ENCODE measurements at places on chromosomes 4 and X.
A peak's percentile ranks its signal among the peaks of the same experiment; 100 is the strongest.

DNA sequence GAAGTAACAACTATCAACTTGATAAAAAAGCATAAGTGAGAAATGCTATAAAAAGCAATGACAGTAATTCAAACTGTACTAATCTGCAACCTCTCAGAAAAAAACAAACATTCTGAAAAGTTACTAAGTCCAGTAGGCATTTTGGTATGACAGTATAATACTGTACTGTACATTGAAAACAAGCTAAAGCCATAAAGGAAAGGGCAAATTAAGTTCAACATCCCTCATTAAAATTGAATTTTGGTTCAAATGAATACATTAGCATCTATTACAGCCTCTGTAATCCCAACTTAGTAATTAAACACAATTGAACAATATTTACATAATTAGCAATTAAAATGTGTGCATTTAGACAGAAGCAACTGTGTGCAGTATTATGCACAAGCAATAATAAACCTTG lies 53.7 kb downstream of the C4orf46 start:
- no peak for DNase-seq

DNA sequence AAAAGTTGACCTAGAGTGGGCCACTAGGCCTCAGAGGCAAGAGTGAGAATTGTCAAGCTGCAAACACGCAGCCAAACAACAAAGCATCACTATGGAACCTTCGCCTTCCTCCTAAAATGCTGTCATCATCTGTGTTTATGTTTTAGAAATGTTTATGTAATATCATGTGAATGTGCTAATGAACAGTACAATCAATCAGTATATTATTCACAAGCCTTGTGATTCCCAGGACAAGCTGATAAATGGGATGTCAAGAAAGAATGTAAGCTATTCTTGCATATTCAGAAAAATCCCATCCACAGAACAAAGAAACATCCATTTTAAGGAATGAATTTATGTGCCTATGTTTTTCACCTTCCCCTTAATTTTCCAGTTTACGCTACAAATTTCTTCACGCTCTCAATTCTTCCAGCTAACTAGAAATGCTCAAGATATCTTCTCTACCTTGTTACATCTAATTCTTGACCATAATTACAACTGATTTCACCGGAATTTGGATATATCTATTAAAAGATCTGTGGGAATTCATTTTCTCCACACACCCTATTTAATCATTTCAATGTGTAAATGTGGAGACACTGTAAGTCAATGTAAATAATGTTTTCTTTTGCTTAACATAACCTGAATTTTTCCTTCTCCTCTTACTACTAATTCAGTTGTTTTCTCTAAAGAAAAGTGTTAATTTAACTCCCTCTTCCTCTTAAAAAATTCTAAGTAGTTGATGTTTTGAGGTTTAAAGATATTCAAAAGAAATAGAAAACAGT lies 65.5 kb downstream of the LEF1 start:
- no peak for DNase-seq

DNA sequence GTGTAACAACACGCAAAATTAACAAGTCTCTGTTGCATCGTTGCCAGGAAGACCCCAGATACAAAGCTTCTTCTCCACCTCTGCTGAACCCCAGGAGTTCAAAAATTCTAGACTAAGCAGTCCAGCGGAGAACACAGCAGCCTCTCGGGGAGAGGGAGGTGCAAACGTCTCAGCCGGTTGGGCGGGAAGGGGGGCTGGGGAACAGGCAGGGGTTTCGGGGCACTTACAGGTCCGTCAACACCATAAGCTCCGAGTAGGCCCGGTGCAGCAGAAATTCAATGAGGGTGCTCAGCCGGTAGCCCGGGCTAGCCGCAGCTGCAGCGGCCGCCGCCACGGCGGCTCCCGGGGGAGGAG lies 394 bp downstream of the MED14 start:
- DNase-seq = peak; percentile 24

DNA sequence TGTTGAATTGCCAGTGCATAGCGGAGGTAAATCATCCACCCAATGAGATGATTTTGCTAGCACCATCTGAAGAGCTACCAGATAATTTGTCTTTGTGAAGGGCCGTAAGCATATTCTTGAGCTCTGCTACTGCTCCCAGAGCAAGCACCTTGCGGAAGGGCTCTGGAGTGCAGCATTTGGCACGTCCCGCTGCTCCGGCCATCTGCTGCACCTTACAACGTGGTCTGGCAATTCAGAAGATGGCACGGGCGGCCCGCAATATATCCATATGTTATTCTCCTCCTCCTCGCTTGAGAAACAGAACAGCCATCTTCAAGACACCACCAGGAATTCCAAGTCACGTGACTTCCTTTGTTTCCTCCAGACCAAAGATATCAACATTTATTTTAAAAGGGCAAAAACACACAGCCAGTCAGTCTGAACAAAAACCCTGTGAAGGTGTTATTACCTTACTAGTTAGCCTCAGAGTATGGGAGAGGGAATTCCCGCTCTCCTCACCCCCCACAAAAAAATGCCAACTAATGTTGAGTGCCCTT lies 1095.7 kb upstream of the TENM3 start:
- no peak for DNase-seq

DNA sequence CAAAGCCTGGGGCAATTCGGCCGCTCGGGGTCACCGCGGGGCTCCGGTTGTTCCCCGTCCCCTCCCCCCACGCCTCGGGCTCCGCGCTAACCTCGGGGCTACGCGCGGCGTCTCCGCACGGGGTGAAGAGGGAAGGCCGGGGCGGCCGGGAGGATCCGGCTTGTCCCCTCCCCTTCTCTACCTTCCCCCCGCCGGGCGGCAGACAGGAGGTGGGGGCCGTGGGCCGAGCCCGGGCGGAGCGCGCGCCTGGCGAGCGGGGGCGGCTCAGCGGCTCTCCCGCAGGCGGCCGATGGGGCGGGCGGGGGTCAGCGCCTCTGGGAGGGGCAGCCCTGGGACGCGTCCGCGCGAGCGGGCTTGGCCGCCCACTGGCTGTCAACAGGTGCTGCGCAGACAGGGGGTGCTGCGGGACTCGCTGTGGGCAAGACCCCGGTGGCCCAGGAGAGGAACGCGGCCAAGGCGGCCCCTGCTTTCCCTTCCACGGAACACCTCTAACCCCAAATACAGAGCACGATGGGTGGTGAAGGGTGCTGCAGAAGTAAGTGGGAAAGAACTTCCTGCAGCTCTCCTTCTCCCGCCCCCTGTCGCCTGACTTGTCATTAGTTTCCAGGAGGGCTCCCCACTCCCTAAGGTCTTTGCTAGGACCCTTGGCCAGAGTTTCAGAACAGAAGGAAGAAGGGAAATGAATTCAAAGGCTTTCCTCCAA lies at the start of gene PDGFC:
TSS of gene PDGFC (minus strand) at position 124 of the 703 bp plus-strand sequence. CDS start 896 bp downstream, outside the sequence.
- DNase-seq = peak; percentile 80

DNA sequence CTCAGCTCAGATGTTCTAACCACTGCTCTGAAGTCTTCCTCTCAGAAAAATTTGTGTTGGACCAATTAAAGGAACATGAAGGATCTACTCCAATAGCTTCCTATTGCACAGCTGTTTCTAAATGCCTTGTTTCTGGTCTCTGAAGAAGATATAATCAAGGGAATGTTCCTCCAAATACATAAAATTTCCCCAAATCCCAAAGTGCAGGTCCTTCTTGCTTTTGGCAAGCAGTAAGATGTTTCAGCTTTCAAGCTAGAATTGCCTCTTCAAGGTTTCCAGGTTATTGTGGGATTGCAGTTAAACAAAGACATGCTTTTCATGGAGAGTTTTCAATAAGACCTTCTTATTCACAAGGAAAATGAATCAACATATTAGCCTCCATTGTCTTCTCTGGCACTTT lies 574.5 kb upstream of the SLIT2 start:
- no peak for DNase-seq

GRCh38 chr4:180060159-180060889 lies 2182.9 kb upstream of the TENM3 start:
- DNase-seq = no peak

GRCh38 chrX:43140582-43140981 lies 362.6 kb upstream of the PPP1R2C start:
- no peak for DNase-seq

- no peak for DNase-seq
These were observed 932 bp upstream of the SHISA3 start for GRCh38 chr4:42396361-42396751.

GRCh38 chrX:30622361-30622760 lies 30.9 kb upstream of the GK start:
- DNase-seq = no peak

- no peak for DNase-seq
These were observed 19.6 kb upstream of the NKRF start for GRCh38 chrX:119625843-119626242.

GRCh38 chr4:144723471-144723870 lies 77.5 kb downstream of the HHIP start:
- DNase-seq = no peak

DNA sequence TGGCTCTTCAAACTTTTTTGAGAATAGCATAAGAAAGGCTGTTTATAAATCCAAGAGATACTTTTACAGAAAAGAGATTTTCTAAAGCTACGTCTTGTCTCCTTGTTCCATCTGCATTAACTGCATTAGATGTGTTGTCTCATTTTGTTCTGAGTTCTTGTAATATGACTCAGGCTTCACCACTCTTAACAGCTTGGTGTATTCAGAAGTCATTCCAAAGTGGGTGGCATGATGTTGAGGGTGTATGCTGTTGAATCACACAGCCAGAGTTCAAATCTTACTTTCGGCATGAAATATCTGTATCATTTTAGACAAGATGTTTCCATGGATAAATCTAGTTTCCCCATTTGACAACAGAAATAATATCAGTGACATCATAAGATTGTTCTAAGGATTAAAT lies 30.1 kb downstream of the SYTL5 start:
- DNase-seq = no peak

GRCh38 chrX:129654652-129655546 lies at the start of gene APLN:
APLN (minus strand) TSS chrX:129654956; CDS start chrX:129654630, 326 bp downstream.
- peak; percentile 73 for DNase-seq

DNA sequence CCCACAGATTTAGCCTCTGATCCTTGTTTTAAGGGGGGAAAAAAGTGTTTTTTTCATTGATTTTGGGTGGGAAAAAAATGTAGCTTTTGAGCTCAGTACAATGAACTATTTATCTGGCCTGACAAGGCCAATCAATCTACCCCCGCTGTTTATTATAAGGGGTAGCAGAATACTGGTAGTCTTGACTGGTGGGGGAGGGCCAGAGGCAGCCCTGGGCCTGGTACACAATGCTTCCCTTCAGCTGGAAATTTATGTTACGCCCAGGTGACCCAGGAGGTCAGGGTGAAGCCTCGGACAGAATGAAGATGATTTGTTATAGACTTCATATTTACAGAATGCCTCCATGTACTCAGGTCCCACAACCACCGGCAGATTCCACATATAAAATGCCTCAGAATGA lies 143.2 kb downstream of the SH3KBP1 start:
- DNase-seq = no peak

- no peak for DNase-seq
These were observed 314.3 kb upstream of the CLNK start for GRCh38 chr4:10998846-10999245.

GRCh38 chr4:8821151-8821950 lies 50.3 kb downstream of the HMX1 start:
- DNase-seq = no peak

DNA sequence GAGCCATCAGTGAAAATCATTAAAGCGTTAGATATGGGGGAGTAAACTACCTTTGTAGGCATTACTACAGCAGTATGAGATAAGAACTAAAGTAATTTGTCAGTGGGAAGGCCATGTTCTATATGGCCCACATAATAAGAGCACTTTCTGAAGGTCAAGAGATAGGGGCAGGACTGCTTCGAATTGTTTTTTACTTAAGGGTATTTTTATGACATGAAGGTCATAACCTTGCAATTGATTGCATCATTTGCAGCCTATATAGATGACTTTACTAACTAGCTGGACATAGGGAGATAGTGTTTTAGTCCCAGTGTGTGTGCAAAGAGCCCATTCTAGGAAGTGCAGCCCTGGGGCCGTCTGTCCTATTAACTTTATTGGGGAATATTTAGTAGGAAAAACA lies 23.6 kb upstream of the GC start:
- no peak for DNase-seq

GRCh38 chrX:129777218-129778030 lies 2.3 kb upstream of the SASH3 start:
- DNase-seq = peak; percentile 24

GRCh38 chr4:16492872-16493271 lies 266.6 kb upstream of the TAPT1 start:
- DNase-seq = peak; percentile 9

DNA sequence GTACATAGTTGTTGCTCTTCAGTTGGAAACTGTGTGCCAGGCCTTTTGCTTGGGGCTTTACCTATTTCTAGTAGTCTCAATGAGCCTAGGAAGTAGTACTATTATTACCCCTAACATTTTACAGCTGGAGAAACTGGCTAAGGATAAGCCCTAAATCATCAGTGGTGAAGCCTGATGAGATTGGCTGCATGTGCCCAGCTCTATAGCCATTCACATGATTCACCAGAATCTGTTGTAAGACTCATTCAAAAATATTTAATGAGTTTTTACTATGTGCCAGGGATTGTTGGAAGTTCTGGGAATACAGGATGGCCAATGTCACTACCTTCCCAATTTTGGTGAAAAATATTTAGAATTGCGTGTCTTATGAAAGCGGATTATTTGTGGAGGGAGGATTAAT lies 2.8 kb downstream of the KIT start:
- no peak for DNase-seq

GRCh38 chr4:31715302-31715701 lies 995.1 kb downstream of the PCDH7 start:
- no peak for DNase-seq

DNA sequence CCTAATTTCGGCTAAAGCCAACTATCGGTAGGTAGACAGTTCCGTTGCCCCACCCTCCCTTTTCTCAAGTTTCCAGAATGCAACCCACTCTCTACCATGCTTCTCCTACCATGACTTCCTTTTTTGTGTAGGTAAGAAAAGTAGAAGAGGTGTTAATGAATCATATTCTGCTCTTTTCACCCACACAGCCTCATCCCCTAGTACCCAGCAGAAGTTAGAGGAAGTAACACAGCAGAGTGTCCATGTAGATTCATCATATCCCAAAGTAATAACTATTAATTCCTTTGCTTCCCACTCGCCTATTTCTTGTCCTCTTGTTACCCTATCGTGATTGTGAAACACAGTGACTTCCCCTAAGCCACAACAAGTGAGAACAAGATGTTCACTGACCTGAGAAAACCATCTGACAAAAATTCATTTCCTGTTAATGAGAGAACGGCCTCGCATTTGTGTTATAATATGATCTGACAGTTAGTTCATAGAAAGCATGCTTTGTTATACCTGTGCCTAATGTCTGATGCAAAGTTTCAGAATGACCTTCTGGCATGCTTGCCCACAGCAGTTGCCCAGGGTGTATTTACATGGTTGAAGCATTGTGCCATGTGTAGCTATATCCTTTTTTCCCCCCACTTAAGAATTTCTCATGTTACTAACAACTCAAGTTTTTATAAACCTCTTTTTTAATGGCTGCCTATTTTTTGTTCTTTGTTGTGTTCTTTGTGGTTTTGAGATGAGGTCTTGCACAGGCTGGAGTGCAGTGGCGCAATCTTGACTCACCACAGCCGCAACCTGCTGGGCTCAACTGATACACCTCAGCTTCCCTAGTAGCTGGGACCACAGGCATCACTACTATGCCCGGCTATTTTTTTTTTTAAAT lies 185.6 kb downstream of the RAP1GDS1 start:
- no peak for DNase-seq

GRCh38 chrX:149114001-149114400 lies 391.1 kb downstream of the IDS start:
- DNase-seq = no peak

GRCh38 chr4:99447079-99447478 lies 11.9 kb upstream of the ADH7 start:
- DNase-seq = peak; percentile 37

GRCh38 chr4:89316931-89317366 lies 9.3 kb upstream of the GPRIN3 start:
- no peak for DNase-seq
